AG20443 (cell line): ENCODE measurements at places on chromosomes 13 and 19.

- no peak for DNase-seq
These were observed 6.3 kb upstream of the LRFN3 start for GRCh38 chr19:35929876-35930275.

GRCh38 chr13:84648069-84648640 is 765.9 kb upstream of the SLITRK1 start:
- no peak for DNase-seq

GRCh38 chr19:2060884-2061494 is 9.9 kb upstream of the MKNK2 start:
- no peak for DNase-seq

DNA sequence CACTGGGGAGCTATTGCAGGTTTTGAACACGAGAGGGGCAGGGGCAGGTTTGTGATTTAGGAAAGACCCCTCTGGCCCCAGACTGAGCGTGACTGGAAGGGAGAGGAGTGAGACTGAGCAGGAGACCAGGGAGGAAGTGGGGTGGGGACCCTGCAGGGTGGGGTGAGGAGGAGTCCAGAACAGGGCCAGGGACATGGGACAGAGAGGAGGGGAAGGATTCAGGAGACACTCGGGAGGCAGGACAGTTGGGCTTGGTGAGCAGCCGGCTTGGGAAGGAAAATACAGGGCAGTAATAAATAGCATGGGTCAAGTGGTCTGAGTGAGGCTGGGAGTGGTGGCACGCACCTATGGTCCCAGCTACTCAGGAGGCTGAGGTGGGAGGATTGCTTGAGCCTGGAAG is 9.4 kb downstream of the FOSB start:
- no peak for DNase-seq

DNA sequence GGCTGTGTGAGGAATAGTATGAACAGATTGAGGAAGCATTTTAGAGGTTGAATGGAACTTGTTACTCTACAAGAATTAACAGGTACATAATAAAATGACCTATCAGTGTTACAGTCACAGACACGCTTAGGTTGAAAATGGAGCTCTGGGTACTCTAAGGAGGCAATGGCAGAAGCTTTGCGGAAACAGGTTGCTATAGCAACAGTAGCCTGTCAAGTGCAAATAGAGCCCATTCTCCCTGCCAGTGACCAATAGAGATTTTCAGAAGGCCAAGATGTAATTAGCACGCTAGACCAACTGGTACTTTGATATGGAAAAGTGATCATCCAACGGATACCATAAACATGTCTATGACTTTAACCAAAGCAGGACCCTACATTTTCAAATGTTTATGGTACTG is 148.5 kb upstream of the FREM2 start:
- DNase-seq = no peak

GRCh38 chr13:33217256-33217655 is 68.3 kb downstream of the STARD13 start:
- DNase-seq = no peak

- DNase-seq = no peak
These were observed 9.3 kb upstream of the IGFL3 start for GRCh38 chr19:46133777-46134241.

GRCh38 chr19:15253513-15253912 is 21.3 kb upstream of the EPHX3 start:
- no peak for DNase-seq

- no peak for DNase-seq
These were observed 1404.5 kb upstream of the SPRY2 start for GRCh38 chr13:81745391-81745790.

DNA sequence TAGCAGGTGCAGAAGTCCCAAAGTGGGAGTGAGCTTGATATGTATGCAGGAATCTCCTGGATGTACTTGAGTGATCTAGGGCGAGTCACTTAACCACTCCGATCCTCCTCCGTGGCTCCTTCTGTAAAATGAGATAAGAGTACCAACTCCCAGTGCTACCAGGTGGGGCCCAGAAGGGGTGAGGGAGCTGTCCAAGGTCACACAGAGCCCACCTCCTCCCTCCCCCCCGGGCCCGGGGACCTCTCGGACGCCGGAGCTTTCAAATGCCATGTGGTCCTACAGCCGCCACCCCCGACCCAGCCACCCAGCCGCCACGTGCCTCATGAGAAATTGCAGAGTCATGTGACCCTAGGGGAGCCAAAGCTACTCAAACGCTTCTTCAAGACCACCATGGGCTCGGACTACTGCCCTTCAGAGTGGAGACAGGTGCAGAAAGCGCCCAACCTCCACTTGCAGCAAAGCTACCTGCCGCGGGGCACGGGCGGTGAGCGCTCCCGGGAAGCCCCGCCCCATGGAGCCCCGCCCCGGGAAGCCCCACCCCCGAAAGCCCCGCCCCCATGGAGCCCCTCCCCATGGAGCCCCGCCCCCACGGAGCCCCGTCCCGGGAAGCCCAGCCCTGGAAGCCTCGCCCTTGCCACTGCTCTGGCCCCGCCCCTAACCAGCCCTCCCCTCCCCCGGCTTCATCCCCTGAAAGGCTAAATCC is 10.1 kb upstream of the ZNF358 start:
- DNase-seq = peak; percentile 76

GRCh38 chr19:4077800-4078684 is 11.3 kb upstream of the ZBTB7A start:
- peak; percentile 77 for DNase-seq

DNA sequence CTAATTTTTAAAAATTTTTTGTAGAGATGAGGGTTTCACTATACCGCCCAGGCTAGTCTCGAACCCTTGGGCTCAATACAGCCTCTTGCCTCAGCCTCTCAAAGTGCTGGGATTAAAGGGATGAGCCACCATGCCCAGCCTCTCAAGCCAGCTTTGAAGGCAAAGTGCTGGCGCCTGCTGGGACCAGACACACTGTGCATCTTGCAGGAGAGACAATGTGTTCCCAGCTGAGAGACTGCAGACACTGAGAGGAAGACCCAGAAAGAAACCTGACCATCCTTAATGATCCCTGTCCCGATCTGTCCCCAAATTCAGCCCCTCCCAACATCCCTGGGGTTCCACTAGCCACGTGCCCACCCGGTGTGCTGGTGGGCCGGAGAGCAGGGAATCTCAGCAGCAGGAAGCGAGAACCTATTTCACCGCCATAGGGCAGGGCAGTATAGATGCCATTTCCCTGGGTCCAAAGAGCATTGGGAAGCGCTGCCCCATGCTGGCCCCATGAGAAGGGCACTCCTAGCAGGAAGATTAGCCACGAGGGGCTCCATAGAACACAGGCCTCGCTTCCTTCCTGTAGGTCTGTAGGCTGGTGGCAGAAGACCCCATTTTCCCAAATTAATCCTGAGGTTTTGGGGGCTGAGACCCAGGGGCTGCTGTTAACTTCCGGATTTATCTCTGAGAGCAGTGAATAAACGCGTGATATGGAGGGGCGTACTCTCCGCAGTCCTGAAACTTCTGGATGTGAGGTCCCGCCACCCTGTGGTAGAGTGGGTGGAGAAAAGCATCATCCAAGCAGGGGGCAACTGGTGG is 968 bp downstream of the RAVER1 start:
- DNase-seq = no peak

GRCh38 chr19:16529466-16530144 is 12.6 kb downstream of the CHERP start:
- no peak for DNase-seq

DNA sequence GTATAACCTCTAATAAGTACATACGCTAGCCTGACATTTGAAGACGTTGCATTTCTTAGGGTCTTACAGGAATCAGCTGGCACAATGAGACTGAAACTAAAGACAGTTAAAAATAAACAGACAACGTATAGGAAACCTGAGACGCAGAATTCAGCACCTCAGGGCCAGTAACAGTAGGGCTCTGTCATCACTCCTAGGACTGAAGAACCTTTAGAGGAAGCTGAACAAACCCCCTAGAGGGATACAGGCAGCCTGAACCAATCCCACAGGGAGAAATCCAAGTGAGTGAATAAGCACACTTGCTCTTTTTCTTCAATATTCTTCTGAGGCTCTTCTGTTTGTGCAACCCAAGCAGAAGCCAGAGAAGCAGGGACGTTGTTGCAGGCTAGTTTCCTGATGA is 53.9 kb upstream of the KLHL1 start:
- DNase-seq = no peak

DNA sequence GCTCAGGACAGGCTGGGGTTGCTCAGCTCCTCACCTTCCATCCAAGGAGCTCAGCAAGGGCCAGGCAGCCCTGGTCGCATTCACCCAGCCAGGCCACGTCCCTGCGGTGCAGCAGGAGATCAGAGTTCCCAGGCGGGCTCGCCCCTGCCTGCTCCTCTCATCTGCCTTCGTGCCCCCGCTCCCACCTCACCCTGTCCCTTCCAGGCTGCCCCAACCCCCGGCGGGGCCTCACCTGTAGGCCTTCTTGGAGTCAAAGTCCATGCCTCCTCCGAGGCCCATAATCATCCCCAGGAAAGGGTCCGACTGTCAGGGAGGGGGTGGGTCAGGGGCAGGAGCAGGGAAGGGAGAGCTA is 1.3 kb upstream of the RINL start:
- DNase-seq = no peak

DNA sequence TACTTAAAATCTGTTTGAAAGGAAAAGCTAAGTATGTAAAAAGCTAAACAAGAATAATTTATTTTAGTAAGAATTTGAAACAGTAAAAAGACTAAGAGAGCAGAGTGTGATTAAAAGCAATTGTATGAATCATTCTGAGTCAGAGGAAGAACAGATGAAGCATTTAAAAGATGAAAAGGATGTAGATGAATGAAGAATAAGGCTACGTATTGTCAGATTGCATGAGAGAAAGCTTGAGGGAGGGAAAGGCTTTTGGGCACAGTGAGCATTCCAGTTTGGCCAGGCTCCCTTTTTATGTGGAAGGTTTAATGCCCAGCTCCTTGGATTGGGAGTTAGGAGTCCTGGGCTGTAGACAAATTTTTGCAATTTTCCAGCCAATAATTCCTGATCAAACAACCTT is 117.7 kb downstream of the FREM2 start:
- DNase-seq = no peak

DNA sequence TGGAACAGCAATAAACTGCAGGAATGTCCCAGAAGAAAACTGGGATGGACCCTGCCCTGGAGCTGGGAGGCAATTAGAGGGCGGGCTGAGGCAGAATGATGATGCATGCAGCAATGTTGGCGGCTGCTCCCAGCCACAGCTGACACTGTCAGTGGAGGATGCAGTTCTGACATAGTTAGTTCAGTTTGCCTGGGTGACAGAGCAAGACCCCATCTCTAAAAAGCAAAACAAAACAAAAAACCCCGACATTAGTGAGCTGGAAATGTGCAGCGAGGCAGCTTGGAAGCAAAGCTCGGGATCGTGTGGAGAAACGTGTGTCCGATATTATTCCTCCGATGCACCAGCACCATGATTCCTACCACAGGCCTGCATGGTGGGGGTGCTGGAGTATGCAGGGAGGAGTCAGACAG is 110.1 kb upstream of the UQCRFS1 start:
- DNase-seq = no peak

DNA sequence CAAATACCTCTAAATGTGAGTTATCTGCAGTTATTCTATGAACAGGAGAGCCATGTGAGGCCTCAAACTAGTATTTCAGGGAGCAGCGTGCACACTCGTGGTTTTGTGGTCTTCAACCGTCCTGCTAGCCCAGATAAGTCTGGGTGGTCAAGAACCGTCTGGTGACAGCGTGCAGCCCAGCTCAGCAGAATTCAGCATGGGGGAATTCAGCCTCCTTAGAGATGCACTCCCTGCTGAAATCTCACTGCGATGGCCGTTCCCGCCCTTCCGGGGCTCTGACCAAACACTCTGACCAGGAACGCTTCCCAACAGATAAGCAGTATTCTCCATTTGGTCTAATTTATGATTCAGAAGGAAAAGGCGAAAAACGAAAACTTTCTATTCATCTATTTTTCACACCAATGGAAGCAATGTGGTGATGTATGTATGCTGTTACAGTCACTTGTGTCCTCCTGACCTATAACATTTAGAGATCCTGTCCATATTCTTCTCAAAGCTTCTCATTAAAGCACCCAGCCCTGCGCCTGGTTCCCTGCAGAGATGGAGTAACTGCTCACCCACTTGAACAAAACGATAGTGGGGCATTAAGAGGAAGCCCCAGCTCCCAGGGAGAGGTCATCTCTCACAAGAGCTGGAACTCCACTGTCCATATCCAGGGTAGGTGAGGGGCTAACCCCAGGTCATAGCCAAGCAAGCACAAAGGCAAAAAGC is 2.9 kb downstream of the ANKRD27 start:
- DNase-seq = no peak
